Omental fat pad (tissue), 4 donors: ENCODE measurements at places on chromosomes 11 and 22.

DNA sequence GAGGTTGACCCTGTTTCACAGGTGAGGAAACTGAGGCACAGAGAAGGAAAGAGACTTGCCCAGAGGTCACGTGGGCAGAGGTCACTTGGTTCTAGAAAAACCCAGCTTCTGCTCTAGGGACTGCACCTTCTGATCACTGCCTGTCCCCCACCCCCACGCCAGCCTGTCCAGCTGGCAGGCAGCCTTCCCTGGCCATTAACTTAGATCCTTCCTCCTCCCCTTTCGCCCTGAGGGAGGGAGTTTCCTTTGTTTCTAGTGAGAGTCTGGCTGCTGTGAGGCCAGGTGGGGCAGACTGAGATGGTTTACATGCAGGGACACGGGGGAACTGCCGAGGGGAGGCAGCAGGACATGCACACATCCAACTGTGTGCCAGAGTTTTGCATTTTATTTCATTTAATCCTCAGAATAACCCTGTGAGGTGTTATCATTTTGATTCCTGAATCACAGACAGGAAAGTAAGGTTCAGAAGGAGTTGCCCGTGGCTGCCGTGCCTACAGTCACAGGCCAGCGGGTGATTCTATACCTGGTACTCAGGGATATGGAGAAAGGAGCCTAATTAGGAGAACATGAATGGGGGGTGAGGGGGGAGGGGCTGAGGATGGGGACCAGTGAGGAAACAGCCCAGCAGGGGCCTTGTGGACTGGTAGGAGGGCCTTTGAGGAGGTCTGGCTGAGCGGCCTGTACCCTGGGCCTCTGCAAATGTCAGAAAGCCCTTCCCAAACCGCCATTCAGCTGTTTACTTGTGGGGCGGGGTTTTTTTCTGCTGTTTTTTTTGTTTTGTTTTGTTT is 3.4 kb downstream of the FAM83F start:
- DNase-seq: no peak

- DNase-seq: no peak
These were observed 4.8 kb upstream of the SAA2 start for GRCh38 chr11:18253233-18253632.

DNA sequence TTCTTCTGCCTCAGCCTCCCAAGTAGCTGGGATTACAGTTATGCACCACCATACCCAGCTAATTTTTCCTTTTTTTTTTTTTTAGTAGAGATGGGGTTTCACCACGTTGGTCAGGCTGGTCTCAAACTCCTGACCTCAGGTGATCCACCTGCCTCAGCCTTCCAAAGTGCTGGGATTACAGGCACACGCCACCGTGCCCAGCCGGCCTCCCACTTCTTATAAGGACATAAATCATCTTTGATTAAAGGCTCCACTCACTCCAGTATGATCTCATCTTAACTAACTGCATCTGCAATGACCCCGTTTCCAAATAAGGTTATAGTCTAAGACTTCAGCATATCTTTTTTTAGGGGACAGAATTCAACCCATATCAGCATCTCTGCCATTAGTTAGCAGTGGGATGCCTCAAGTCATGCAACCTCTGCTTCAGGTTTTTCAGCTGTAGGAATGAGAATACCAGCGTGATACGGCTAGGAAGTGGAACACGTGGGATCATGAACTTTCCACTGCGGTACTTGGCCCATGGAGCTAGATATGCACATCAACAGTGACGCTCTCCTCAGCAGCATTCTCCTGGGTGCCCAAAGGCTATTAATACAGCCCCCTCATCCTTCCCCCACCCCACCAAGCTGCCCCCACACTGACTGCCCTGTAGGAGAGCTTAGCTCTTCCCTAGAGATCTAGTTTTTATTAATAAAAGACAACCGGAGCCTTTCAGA is 41.4 kb downstream of the MCHR1 start:
- no peak for DNase-seq

DNA sequence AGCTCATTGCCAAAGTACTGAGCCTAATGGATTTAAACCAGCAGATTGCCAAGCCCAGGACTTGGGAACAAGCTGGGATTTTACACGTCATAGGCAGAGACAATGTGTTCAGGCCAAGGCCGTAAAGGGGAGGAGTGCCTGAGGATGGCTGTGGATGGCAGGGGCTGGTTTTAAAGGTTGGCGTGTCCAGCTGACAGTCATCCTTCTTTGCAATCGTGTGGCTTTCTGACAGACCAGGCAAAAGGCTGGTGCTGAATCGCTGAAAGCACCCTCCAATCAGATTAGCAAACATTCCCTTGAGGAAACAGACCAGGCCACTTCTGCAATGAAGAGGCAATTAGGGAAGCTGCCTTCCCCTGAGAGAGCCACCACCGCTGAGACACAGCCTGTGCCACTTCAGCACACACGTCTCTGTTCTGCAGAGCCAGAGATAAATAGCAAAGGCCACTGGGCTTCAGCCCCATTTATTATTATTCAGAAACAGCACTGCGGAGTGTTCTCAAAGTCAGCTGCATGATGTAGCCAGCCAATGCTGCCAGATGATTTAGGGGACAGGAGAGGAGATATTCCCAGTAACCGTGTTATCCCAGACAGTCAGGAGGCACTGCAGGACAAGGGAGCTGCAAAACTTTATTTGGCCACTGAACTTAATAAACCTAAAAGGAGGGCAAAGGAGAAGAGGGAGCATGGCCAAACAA is 54.2 kb upstream of the CSNK2A3 start:
- no peak for DNase-seq

GRCh38 chr11:86101493-86101892 is 32.6 kb upstream of the PICALM start:
- DNase-seq: no peak

- DNase-seq: no peak
These were observed 9.1 kb downstream of the CTSF start for GRCh38 chr11:66559142-66559865.

GRCh38 chr11:117634756-117635603 is 162.0 kb downstream of the DSCAML1 start:
- no peak for DNase-seq

DNA sequence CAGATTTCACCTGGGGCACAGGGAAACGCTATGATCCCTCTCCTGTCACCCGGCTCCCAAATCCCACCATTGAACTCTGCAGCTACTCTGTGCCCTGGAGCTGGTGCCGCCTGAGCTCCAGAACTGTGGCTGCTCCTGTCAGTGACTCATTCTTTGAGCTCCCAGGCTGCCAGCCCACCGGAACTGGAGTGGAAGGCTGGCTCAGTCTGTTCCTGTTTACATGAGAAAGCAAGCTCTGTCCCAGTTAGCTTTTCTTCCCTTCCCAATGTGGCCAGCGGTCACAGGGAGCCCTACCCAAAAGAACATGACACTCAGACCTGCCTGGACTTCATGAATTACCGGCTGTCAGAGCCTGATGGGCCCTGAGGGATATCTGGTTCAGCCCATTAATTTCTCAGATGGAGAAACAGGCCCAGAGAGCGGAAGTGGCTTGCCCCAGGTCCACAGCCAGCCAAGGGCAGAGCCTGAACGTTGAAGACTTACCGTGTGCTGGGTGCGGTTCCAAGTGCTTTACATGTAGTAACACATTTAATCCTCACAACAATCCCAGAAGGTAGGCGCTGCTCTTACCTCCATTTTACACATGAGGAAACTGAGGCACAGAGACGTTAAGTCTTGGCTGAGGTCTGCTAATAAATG is 23.8 kb upstream of the IGSF22 start:
- DNase-seq: no peak

- no peak for DNase-seq
These were observed 58.3 kb downstream of the TMPRSS5 start for GRCh38 chr11:113647856-113648255.

- DNase-seq: no peak
These were observed 14.1 kb downstream of the FAM83F start for GRCh38 chr22:40008726-40009291.

DNA sequence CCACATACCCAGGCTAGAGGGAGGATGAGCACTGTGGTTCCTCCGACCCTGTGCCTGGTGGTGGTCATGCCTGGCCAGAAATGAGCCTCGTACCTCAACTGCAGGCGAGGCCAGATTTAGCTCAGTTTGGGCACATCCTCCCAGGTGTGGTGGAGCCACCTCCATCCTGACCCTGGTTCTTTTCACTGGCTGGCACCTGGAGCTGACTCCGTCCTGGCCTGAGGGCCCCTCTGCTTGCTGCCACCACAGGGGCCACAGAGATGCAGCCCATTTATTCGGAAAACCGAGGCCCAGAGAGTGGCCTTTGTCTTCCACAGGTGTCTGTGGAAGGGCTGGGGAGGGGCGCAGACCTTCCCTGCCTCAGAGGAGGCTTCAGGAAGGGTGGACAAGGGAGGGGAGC is 9.0 kb upstream of the ARFGAP3 start:
- DNase-seq: no peak

DNA sequence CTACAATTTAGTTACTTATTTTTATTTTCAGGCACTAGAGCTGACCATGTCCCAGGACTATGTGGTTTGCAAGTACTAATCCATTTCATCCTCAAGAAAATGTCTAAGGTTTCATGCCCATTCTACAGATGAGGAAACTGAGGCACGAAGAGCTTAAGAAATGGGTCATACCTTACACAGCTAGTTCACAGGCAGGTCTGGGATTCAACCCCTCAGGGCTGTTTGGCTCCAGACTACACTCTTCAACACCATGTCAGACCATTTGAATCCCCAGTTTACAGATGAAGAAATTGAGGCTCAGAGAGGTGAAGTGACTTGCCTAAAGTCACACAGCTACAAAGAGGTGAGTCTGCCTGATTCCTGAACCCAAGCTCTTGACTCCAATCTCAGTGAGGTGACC is 144.1 kb downstream of the MIAT start:
- no peak for DNase-seq

GRCh38 chr11:12069066-12069676 is 41.2 kb upstream of the MICAL2 start:
- DNase-seq: no peak

DNA sequence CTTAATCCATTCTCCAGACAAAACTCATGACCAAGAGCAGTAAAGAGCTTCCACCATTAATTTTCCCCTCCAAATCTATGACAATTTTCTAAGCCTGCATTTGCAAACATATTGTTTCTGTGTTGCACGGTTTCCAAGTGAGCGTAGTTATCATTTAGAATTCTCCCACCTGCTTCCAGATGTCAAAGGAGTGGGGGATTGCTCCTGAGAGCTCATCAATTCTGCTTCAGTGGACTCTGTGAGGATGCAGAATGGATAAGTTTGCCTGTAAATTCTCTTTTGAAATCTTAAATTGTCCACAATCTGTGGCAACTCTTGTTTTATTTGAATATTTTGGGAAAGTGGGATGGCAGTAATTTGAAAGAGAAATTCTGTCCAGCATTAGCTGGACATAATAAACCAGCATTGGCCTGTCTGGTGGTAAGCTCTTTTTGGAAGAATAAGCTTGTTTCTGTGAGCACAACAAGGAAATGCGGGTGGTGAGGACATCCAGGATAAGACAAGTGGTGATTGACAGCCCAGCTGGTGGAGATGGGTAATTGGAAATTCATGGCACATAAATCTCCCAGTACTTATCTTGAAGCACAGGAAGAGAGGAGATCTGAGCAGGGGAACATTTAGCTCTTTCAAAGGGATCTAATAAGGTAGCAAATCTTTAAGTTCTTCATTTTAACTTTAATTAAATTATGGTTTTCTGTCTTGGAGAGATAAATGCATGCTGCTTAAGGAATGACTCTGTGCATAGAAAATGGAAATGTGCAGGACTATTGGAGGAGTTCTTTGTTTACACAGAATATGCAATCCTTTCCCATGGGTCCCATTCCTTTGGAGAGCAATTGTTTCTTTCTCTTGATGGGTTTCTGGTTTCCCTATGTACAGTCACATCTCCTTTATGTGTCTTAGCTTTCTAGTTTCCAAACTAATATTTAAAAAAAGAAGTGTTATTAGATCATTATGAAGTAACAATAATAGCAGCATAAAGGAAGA is 73.2 kb downstream of the FAT3 start:
- no peak for DNase-seq

DNA sequence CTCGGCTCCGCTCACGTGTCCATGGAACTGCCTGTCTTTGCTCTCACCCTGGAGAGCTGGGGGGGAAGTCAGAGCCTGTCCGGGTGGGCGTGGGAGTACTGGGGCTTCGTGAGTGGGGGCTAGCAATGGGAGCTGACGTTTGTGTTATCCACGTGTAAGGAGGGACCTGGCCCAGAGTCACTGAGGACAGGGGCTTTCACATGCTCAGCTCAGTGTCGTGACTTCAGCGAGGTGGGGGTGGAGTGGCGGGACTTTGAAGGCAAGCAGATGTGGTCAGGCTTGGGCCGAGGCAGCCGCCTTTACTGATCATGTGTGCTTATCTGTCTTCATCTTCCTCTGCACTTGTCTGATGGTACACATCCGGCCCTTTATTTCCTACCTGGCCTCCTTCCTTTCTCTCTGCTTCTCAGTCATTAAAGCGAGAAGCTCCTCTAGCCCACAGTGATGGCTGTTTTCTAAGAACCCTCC is 113.1 kb upstream of the NNMT start:
- DNase-seq: no peak

GRCh38 chr22:31136711-31137110 is 3.6 kb downstream of the PLA2G3 start:
- no peak for DNase-seq

DNA sequence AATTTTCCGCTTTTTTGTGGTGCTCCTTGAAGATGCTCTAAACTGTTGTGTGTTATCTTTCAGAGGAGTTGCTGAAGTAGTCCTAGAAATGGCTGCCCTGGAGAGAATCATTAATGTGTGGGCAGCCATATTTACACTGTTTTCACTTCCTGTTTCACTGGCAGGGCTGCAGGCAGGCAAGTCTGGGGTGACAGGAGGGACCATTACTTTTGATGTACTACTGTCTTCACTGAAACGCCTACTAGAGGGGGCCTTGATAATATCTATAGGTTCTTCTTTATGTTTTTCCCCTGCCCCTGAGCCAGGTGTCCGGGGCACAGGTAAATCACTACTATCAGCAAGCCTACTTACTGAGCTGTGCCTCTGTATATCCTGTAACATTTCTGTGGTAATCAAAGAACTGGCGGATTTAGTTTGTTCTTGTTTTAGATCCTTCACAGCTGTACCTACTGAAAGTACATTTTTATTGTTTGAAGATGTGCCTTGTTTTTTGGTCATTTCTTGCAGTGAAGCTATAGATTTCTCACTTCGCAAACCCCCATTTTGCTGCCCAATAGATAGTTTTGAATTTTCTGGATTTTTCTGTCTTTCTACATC is 39.7 kb downstream of the ACAT1 start:
- DNase-seq: no peak

- no peak for DNase-seq
These were observed 27.0 kb downstream of the RBMXL2 start for GRCh38 chr11:7115780-7116179.

- no peak for DNase-seq
These were observed 45.4 kb downstream of the YAP1 start for GRCh38 chr11:102155676-102156075.

- DNase-seq: no peak
These were observed 7.0 kb downstream of the MMP10 start for GRCh38 chr11:102773386-102773785.

- DNase-seq: no peak
These were observed 45.4 kb upstream of the DKK3 start for GRCh38 chr11:12053606-12054361.

DNA sequence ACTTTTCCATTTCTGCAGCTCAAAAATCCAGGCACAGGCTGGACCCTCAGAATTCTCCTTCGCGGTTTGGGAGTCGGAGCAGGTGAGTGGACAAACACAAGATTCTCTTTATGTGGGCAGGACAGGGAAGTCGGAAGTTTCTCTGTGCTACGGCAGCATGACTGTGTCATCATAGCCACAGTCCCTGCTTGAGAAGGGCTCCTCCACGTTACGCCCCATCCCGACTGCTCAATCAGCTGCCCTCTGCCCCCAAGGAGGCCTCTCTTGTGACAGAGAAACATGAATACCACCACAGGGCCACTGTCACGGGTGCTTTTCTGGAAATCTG is 89.0 kb upstream of the SHISAL1 start:
- DNase-seq: no peak

GRCh38 chr11:113119074-113119473 is 157.9 kb downstream of the NCAM1 start:
- no peak for DNase-seq
